Activated CD4-positive, alpha-beta T cell treated with anti-CD3 and anti-CD28 coated beads for 48 hours (primary cell): ENCODE measurements at places on chromosomes 7 and 10.

DNA sequence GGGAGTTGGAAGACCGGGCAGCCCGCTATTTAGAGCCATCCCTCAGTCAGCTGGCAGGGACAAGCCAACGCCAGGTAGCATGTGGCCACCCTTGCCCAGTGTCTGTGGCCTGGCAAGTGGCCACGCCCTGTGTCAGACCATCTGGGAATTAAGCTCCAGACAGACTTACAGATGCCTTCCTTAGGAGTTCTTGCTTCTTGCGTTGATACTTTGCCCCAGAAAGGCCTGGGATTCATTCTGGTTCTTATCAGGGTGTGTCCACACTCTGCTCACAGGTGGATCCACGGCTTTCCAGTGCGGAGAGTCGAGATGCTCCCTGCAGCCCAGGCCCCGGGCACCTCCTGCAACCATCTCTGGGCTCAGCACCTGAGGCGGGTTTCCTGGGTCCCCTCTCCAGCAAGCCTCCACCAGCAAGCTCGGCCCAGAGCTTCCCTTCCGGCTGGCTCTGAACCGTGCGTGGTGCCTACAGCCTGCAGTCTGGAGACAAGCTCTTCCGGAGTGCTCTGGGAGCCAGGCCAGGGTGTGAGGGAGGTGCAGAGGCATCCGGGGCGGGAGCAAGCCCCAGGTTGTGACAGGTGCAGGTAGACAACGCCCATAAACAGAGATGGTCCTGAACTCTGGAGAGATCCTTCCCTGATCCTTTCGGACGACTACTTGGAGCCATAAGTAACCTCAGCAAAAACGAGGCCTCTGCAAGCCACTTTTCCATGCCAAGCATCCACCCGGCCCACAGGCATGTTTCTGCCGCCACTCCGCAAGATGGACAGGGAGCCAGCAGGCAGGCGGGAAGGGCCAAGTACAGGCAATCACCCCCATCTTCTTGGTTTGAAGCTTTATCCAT, 32.3 kb upstream of the PPIF start:
- DNase-seq, result no peak

DNA sequence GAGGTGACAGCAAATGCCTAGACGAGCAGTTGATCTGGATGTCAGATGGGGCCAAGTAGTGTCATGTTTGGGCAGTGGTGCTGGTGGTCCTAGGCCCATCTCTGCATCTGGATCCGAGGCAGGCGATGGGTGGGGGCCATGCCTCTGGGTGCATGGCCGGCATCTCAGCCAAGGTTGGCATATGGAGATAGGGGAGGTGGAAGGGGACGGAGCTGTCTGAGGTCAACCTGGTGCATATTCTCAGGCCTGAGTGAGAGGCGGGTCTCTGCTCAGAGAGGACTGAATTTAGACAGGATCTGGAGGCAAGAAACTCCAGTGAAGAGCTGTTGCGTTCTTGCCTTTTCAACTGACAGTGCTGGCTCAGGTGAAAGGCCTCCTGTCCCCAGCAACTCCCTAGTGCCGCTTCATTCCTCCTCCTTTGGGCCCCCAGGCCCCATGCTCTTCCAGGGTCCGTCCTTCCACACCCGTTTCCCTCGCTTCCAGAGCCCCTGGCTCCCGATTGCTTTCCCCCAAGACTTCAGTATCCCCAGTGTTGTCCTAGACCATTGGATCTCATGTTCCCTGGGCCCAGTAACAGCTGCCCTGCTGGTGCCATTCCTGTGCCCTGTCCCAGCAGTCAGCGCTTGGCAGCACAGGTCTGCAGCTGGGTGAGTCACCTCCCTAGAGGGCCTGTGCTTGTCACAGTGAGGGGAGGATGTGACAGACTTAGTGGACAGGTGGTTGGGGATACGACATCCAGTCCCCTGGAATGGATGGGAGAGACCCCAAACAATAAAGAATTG, 32.6 kb downstream of the GBX1 start:
- no peak for DNase-seq

GRCh38 chr10:99750641-99751040, 18.6 kb downstream of the CUTC start:
- no peak for DNase-seq

DNA sequence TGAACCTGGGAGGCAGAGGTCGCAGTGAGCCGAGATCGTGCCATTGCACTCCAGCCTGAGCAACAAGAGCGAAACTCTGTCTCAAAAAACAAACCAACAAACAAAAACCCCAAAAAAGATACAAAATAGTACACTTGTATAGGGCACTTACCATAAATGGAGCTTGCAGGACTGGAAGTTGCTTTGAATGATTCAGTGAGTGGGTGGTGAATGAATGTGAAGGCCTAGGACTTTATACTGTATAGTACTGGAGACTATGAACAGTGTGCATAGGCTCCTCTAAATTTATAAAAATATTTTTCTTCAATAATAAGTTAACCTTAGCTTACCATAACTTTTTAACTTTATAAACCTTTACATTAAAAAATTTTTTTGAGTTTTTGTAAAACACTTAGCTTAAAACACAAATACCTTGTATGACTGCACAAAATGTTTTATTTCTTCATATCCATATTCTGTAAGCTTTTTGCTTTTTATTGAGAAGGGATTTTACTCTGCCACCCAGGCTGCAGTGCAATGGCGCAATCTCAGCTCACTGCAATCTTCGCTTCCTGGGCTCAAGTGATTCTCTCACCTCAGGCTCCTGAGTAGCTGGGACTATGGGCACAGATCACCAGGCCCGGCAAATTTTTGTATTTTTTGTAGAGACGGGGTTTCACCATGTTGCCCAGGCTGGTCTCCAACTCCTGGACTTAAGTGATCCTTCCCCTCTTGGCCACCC, 6.9 kb upstream of the H2AZ2 start:
- no peak for DNase-seq

DNA sequence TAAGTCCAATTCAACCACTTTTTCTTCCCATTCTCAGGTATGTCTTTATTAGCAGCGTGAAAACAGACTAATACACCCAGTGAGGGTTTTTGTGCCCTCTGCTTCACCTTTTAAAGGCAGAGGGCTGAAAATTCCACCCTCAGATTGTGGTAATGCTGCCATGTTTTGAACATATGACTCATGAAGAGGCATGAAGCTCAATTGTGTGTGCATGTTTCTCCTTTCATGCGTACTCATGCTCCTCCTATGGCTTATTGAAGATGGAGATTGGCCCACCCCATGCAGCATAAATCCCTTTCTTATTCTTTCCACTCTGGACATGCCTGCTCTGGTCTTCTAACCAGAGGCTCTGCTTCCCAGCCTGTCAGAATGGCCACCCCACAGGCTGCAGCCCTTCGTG, 168.0 kb upstream of the PRKCQ start:
- DNase-seq, result no peak

- no peak for DNase-seq
These were observed 82.2 kb downstream of the MET start for GRCh38 chr7:116754186-116754585.

DNA sequence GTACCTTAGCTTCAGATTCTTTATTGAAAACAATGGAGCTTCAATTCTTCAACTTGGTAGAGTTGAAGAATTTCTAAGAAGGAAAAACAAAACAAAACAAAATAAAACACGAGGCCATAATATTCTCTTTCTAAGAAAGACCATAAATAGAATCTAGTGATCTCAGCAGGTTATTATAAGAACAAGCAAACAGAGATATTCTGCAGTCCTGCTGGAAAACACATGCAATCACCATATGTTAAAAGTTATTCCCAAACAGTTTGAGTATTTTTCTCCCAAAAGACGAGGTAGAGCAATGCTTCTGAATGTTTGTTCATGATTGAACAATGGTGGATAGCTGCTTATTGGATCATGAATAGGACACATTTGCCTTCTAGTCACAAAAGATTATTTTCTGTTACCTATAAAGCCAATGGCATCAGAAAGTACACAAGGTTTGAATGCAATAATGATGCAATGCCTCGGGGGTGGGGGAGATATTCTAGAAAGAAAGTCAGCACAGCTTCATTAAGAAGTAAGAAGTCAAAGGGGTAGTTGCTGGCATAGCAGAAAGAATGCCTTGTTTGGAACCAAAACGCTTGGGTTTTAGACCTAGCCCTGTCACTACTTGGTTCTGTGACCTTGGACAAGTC, 59.3 kb downstream of the CREB3L2 start:
- no peak for DNase-seq

DNA sequence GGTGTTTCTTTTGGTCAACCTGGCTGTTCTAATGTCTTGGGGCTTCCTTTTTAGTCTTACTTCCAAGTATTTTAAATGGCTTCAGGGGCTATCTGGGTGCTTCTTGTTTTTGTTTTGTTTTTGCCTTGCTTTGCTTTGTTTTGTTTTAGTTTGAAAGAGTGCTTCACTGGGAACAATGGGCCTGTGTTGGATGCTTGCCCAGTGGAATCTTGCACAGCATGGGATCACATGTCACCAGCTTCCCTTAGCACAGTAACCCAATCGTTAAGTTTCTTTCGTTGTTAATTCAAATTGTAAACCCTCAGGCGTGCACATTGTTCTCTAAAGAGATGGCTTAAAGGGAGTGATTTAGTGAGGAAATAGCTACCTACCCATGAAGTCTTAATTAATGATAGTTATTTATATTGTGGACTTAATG, 8.9 kb downstream of the COL17A1 start:
- DNase-seq, result no peak

- no peak for DNase-seq
These were observed 58.3 kb downstream of the MICALL2 start for GRCh38 chr7:1401011-1401410.

- no peak for DNase-seq
These were observed 170.8 kb downstream of the BBS9 start for GRCh38 chr7:33300131-33300530.

DNA sequence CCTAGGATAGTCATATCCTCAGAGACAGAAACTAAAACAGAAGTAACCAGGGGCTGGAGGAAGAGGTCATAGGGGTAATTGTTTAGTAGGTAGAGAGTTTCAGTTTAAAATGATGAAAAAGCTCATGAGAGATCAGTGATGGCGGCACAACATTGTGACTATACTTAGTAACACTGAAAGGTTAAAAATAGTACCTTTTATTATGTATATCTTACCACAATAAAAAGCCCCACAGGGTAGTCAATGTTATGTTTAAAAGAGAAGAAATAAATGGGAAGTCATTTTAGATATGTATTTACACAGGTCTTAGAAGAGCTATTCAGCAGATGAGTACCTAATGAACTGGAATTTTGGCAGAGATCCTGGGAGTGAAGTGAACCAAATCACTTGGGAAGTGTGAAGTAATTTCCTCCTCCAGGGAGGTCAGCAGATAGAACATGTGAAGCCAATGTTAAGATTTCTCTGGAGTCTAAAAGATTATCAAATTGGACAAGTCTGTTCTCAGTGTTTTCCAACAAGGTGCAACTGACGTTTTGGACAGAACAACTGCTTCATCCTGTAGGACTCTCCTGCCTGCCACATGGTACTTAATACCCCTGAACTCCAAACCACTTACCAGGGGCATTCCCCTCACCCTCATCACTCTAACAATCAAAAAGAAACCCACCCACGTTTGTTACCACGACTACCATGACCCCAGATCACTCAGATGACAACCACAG, 6.4 kb downstream of the CDCA7L start:
- DNase-seq, result peak; percentile 74

GRCh38 chr7:136937436-136937835, 69.0 kb downstream of the CHRM2 start:
- DNase-seq, result no peak

- DNase-seq, result peak; percentile 36
These were observed 66.7 kb upstream of the FGL2 start for GRCh38 chr7:77266291-77266794.

- peak; percentile 32 for DNase-seq
These were observed 17.4 kb downstream of the SLC13A4 start for GRCh38 chr7:135710417-135711138.

DNA sequence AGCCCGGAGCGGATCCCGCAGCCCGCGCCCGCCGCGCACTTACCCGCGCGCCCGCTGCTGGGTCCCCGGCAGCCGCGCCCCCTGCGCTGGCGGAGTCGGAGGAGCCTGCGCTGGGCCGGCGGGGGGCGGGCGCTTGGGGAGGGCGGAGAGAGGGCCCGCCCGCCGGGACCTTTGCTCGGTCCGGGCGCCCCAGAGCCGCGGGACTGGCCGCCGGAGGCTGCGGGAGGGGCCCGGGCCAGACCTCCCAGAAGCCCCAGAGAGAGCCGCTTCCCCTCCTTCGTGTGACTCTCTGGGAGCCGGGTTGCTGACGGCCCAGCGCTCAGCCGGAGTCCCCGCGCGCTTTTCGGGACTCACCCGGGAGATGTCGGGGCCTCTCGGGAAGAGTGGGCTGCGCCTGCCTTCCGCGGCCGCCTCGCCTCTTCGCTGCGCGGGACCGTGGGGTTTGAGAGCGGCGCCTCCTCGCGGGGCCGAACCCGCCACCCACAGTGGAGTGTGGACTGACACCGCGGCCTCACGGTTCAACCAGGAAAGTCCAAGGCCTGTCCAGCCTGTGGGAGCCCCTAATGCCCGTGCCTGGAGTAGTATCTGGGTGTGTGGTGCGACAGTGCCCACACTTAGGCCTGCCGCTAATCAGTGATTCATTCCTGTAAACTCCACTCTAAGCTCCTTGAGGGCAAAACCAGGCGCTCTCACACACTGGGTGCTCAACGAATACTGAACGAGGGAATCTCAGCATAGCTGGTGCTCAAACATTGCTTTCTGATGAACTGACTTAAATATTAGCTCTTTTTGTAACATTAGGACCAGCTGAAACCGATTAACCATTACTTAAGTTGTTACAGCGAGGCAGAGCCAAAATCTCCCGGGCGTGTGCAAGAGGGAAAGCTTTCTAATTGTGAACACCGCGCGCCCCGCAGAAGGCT, at the start of gene GSDME:
Gene GSDME (minus strand): TSS at position 112 of the 923 bp plus-strand sequence. CDS start 7,690 bp downstream, outside the sequence.
- peak; percentile 48 for DNase-seq

GRCh38 chr10:116792817-116793216, 50.5 kb upstream of the HSPA12A start:
- DNase-seq, result no peak

DNA sequence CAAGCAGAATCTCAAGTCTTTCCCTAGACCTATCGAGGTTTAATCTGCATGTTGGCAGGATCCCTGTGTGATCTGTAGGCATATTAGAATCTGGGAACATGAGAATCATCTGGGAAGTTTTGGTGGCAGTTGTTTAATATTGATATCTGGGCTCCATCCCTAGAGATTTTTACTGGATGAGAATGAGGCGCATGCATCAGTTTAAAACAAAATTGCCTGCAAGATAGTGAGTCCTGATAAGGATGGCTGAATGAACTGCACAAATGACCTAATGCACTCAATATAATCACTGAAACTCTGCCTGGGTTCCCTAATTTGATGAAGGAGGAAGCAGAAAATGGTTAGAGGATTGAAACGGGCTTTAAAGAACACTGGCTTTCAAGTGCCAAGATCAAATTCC, 218.0 kb downstream of the FGFR2 start:
- DNase-seq, result no peak

GRCh38 chr7:42763137-42763551, 148.7 kb downstream of the C7orf25 start:
- peak; percentile 10 for DNase-seq

GRCh38 chr7:107036535-107036934, 8.0 kb upstream of the PRKAR2B start:
- DNase-seq, result no peak
